ENCODE measurements at places on chromosomes 16 and 17.

- DNase-seq = no peak
Measured at GRCh38 chr16:21610006-21610544, 10.7 kb downstream of the METTL9 start.

DNA sequence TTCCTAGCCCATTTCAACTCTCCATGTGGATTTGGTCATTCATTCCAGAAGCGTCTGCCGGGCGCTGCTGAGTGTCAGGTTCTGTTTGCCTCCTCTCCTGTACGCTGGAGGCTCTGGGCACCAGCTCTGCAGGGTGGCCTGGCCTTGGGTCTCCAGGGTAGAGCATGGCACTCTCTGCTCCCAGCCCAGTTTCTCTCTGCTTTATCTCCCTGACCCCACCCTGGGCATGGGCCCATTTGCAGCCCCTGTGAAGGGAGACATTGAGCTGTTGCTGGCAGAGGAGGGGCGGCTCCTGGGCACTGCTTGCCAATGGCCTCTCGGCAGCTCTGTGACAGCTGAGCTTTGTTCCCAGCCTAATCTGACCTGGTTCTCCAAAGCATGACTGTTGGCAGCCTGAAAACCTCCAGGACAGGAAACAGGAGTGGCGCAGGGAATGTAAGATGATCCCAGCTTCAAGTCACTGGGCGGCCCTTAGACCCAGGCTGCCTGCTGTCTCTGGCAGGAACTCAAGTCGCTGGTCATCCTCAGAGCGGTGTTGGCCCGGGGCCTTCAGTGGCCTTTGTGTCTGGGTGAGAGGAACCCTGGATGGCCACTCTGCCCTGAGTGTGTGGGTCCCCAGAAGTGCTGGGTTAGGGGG, 146.8 kb downstream of the SEC14L1 start:
- DNase-seq = no peak

GRCh38 chr16:20830372-20830771, 24.0 kb downstream of the REXO5 start:
- no peak for DNase-seq

- no peak for DNase-seq
Measured at GRCh38 chr16:81565321-81566028, 120.9 kb downstream of the CMIP start.

DNA sequence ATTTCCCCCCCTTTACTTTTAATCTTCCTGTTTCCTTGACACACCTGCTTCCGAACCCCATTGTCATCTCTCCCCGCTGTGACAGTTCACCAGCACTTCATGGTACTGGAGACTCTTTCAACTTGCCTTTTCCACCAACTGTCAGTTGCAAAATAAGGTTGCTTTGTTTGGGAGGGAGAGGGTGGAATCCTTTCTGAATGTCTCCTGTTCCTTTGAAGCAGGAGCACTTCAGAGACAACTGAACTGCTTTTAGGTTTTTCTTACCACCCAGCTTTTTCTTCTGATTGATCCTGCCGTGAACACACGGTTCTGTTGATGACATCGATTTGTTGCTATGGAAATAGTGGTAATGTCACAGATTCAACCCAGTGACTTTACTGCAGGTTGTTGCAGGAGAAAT, 42.0 kb downstream of the RPA1 start:
- peak; percentile 38 for DNase-seq

GRCh38 chr17:81837641-81838040, 2.8 kb upstream of the PPP1R27 start:
- no peak for DNase-seq

DNA sequence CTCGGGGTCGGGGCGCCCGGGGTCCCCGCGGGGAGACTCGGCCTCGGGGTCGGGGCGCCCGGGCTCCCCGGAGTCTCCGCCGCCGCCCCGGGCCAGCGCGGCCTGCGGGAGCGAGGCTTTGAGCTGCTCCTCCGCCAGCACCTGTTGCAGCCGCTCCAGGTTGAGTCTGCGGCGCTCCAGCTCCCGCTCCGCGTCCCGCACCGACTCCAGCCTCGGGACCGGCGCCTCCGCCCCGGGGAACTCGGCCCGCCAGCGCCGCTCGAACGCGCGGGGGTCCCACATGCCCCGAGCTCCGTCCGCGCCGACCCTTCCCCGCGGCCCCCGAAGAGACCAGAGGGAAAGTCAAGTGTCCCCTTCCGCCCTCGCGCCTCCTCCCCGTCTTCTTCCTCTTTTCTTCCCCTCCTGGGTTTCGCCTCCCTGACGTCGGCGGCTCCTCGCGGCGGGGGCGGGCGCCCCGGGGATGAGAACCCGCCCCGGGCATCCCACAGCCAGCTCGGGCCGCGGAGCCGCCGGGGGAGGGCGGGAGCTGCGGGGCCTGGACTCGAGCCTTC, 40.8 kb upstream of the BHLHA9 start:
- peak; percentile 9 for DNase-seq

DNA sequence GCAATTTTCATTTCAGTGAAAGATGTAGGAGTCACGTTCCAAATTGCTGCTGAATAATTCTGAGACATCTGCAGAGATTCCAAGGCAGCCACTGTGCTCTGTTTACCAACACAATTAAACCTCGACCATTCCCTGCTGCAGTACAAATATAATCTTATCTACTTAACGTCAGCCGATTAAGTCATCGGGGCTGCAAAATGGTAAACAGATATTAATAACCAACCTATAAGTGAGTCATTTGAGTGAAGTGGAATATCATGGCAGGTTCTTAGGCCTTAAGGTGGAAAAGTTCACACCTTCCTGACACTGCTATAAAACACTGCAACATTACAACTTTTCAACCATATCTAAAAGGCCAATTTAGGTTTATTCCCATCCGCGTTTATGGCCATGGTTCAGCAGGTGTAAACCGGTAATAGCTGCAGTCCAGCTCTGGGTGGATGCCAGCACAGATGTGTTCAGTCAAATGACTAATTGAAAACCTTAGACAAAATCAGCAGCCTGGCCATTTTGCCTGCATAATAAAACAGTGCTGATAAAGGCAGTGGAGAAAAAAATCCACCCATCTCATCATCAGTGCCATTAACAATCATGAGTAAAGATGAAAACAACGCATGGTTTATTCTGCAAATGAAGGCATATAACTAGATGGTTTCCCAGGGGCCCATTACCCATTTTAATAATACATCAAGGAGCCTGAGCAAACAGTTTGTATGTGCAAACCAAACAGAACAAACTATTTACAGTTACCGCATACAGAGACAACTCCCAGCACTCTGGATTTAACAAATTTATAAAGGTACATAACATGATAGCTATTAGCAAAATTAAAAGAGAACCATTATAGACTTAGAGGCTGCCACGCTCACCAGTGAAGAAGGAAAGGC, 202.9 kb upstream of the IRX3 start:
- DNase-seq = no peak

DNA sequence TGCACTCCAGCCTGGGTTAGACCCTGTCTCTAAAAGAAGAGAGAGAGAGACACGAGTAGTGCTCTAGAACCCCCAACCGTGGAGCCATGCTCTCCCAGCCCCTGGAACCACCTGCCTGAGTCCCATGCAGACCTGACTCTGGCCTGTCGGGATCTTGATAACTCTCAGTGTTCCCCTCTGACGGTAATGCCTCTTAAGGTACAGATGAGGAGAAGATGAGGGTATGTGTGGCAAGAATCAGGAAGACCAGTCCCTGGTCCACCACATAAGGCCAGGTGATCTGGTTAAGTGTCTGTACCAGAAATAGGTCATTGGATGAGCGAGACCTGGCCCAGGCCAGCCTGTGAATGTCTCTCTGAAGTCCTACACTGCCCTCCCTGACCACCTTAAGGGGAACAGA, 18.4 kb downstream of the OSBPL7 start:
- DNase-seq = no peak

DNA sequence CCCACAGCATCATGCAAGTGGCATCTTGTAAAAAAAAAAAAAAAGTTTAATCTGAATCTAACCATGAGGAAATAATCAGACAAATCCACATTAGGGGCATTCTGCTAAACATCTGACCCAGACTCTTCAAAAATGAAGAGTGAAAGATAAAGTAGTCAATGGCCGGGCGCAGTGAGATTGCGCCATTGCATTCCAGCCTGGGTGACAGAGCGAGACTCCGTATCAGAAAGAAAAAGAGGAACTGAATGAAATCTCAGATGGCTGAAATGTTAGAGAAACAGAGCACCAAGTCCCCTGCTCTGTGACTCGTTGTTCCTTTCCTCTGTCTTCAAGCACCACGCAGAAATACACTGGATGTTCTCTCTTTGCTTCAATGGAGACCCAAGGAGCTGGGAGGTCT, 12.7 kb upstream of the RNF135 start:
- DNase-seq = no peak

GRCh38 chr16:22190081-22190775, 15.8 kb upstream of the EEF2K start:
- DNase-seq = peak; percentile 93

- no peak for DNase-seq
Measured at GRCh38 chr16:675884-676564, 553 bp downstream of the RHBDL1 start.

- no peak for DNase-seq
Measured at GRCh38 chr16:80317599-80318037, 223.2 kb upstream of the DYNLRB2 start.

DNA sequence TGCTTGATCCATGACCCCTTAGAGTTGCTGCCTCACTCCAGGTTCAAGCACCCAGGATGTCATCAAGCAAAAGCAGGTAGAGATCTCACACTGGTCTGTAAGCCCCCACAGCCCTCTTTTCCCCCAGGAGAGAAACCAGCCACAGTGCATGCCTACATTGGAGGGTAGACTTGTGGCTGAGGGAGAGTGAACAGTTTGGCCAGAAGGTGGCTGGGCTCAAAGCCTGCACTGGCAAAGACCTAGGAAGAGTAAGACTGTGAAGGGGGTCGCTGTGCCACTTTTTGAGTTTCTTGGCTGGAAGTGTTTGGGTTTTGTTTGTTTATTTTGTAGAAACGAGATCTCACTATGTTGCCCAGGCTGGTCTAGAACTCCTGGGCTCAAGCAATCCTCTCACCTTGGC, 28.5 kb downstream of the HOXB1 start:
- DNase-seq = no peak

DNA sequence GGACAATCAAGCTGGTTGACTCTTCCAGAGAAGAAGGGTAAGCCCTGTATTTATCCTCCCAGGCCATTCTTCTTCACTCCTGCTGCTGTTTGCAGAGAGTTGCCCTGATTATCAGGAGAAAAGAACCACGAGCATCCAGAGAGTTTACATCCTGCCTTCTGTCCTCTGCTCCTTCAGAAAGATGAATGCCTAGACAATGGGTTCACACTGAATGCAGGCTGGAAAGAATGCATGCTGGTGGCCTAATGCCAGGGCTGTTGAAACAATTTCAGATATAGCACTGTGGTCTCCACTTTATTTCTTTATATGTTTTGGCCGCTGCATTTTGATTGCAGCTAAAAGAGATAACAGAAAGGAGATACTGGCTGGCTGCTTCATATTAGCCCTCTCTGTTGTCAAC, 21.2 kb upstream of the HAS3 start:
- DNase-seq = no peak

DNA sequence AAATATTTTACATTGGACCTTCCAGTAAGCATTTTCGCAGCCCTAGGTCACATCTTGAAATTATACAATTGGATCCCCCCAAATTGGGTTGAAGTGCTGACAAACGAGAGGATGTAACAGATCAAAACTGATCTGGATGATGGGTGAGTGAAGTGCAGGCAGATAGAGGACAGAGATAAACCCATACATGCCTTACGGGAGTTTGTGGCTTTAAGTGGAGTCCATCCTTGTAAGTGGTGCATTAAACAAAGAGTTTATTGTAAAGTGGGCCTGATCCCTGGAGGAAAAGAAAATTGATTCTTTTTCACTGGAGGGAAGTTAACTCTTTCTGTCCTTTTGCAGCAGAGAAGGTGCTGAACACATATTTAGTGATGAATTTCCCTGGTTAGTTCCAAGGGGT, 39.0 kb upstream of the KCNJ2 start:
- DNase-seq = no peak

DNA sequence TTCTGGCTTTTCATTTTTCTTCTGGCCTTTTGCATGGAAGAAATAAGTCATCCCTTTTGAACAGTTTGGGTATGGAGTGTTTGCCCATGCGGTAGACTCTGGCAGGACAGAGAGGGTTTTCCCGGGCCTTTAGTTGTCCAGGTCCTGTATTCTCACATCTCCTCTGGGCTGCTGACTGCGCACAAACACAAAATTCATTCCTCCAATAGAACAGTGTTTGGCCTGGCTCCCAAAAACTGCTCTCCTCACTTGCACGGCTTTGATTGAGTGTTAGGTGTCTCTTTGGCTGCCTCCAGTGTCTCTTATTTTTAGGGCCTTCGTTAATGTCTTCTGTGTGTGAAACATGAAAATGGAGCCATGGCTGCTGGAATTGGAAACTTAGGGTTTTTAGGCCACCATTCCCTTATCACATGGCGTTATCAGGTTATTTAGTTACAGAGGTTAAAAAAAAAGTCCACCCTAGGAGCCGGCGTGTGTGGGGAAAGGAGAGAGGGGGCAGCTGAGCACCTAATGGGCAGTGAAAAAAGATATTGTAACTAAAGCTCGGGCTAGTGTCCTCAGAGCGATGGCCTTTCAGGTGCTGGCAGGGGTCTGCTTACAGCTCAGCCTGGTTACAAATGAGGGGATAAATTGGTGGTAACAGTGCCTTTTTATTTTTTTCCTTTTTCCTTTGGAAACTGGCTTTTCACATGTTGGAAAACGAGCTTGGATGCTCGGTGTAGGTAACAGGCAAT, 47.3 kb downstream of the PRKCA start:
- DNase-seq = no peak

GRCh38 chr17:50318501-50319285, 27.2 kb upstream of the XYLT2 start:
- no peak for DNase-seq

GRCh38 chr17:44203731-44204440, 4.2 kb upstream of the ATXN7L3 start:
- peak; percentile 46 for DNase-seq

DNA sequence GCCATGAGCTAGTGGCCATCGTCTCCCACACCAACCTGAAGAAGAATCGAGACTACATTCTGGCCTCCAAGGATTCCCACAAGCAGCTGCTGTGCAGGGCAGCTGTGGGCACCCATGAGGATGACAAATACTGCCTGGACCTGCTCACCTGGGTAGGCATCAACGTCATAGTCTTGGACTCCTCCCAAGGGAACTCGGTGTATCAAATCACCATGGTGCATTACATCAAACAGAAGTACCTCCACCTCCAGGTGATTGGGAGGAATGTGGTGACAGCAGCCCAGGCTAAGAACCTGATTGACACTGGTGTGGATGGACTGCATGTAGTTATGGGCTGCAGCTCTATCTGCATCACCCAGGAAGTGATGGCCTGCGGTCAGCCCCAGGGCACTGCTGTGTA, 70.2 kb downstream of the GRIN2A start:
- no peak for DNase-seq

All from CD4-positive, alpha-beta T cell treated with Interleukin-6 at 100 ng/mL for 8 hours (primary cell).